ENCODE measurements at places on chromosomes 2 and 18.

- peak; percentile 95 for DNase-seq
These were observed 2.4 kb upstream of the DTNA start for GRCh38 chr18:34707670-34708069.

GRCh38 chr2:14547830-14548229, 84.7 kb upstream of the LRATD1 start:
- DNase-seq: no peak

DNA sequence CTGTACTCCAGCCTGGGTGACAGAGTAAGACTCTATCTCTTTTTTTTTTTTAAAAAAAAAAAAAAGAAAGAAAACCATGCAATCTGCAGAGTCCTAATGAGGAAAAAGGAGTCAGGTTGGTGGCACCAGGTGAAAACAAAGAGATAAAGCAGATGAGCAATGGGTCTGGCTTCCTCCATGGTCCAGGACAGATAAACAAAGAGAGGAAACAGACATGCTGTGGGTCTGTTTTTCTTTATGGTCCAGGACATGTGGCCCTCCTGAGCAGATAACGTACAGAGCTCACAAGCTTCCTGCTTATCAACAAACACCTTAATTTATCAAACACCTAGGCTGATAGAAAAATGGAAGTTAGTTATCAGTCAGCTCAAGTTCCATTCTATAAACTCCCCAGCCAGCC, 24.4 kb upstream of the TUBB6 start:
- DNase-seq: no peak

DNA sequence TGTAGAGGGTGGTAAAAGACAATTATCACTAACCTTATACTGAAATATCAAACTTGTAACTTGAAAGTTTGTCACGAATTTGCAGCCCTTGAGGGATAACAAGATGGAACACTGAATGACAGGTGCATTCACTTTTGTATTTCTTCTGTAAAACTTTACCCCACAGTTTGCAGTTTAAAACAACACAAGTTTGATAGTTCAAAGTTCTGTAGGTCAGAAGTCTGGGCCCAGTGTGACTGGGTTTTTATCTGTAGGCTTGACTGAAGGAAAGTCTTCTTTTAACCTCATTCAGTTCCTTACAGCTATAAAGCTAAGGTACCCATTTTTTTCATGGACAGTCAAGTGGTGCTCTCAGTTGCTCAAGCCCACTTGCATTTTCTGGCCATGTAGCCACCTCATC, 257.1 kb upstream of the NRXN1 start:
- no peak for DNase-seq

- no peak for DNase-seq
These were observed 1.5 kb upstream of the IL1RL2 start for GRCh38 chr2:102185347-102185746.

Measured in NCI-H510A treated with DMSO at 0.1 percent for 48 hours (cell line).